ENCODE measurements at places on chromosomes 5 and 9. TPM values are rescaled to one million over a fixed set of nuclear protein-coding genes. Genes with fewer than 3 reads are reported as not detected.
A peak's percentile ranks its signal among the peaks of the same experiment; 100 is the strongest.

GRCh38 chr5:157245476-157245875 lies 20.4 kb upstream of the CYFIP2 start:
- DNase-seq: peak; percentile 56

GRCh38 chr9:111661150-111661801 lies at the start of gene GNG10:
TSS of gene GNG10 (plus strand) at chr9:111661605. CDS start at chr9:111661635, 30 bp downstream.
- DNase-seq: peak; percentile 84

GRCh38 chr5:175830586-175831300 lies 40.6 kb upstream of the CPLX2 start:
- DNase-seq: no peak

DNA sequence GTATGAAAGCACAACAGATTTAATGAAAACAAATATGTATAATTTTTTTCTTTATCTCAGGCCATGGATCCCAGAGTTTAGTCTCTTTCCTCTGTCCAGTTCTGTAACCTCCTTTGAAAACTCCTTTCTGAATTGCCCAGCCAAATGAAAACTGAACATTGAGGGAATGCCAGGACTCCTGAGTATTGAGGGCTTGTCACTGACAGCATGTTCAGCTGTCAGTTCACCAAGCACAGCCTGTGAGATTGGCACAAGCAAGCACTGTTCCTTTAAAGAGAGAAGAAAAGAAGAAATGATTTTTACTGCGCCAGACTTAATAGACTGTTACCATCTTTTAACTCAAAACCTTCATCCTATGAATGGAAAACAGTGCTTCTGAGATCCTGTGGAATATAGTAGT lies 27.3 kb downstream of the TTC1 start:
- DNase-seq: no peak

DNA sequence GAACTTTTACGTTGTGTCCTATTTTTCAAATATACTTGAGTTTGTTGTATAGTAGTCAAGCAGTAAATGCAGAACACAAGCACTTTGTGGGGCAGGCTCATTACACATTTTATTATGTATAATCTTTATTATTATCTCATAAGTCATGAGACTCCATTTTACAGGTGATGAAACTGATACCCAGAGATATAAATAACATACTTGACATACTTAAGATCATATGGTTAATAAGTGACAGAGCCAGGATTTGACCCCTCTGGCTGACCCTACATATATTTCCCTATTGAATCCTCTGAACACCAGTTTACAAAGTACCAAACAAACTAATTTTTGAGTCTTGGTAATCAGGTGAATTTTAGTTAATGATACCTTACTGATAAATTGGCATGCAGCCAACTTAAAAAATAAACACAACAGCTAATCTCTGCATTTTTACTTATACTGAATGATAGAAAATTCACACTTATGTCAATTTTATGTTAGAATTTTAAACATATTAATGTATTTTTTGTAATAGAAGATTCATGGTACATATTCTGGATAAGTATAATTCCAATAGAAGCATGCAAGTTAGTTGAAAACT lies 305.0 kb upstream of the MEF2C start:
- DNase-seq: no peak

GRCh38 chr5:5454391-5454790 lies 31.9 kb downstream of the ICE1 start:
- no peak for DNase-seq

DNA sequence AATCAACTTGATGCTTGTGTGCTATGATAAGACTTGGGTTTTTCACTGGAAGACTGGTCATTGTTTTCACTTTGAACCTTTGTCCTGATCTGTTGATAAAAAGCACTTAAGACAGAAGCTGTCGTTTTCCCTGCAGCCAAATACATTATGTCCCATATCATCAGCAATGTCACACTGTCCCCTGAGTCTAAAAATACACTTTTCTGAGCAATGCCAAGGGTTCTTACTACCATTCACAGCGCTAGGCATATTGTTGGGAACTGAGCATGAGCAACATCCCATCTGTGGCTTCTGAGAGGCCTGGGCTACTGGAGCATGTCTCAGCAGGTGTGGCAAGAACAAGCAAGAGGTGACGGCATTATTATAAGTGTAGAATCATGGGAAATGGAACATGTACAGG lies 81.8 kb downstream of the SEMA6A start:
- DNase-seq: no peak

GRCh38 chr5:148457183-148457620 lies 73.4 kb downstream of the FBXO38 start:
- DNase-seq: no peak

GRCh38 chr9:131253891-131254491 lies 22.3 kb downstream of the FAM78A start:
- no peak for DNase-seq

DNA sequence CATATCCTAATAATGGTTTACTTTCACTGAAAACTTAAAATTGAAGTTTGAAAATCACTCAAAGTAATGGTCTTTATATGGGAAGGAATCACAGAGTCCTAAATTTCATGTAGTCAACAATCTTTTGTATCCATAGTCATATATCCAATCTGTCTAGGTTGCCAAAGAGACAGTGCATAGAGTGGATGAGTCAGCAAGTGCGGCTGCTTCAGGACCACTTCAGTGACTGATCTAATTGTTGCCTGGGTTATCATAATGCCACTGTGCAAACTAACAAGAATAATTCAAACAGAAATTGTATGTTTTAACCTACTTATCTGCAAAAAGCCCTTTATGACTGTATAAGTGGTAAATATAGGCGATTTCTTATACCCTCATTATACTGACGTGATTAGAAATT lies 211.3 kb upstream of the PRR16 start:
- DNase-seq: peak; percentile 74

GRCh38 chr5:154447089-154447725 lies 1.4 kb downstream of the SAP30L start:
- no peak for DNase-seq

DNA sequence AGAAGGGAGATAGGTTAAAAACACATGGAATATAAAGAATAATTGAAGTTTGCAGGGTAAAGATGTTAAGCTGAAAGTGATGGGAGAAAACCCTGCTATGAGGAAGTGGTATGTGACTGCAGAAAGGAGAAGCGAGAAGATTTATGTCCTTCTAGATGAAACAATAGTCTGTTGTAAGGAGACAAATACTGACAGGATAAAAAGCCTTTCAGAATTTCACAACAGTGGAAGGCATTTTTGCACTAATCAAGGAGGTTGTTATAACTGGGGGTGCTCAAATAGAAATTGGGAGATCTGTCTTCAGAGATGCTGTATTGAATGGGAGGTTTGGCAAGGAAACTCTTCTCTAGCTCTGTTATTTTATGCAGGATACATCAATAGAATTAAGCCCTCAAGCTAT lies 69.6 kb downstream of the NMUR2 start:
- no peak for DNase-seq

DNA sequence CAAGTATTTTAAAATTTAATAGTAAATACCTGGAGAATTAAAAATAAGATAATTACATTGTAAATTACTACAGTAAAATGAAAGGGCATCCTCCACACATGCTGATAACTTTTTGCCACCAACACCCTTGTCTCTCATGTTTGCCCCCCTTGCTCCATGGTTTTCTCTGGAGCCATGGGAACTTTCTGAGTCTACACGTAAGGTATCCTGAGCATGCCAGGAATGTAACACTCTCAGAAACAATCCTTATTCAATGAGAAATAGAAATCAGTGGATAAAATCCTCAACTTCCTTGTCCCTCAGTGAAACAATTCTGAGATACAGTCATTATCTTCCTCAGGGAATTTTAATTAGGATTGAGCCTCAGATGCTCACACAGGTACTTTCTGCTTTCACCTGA lies 108.9 kb downstream of the IZUMO3 start:
- no peak for DNase-seq

DNA sequence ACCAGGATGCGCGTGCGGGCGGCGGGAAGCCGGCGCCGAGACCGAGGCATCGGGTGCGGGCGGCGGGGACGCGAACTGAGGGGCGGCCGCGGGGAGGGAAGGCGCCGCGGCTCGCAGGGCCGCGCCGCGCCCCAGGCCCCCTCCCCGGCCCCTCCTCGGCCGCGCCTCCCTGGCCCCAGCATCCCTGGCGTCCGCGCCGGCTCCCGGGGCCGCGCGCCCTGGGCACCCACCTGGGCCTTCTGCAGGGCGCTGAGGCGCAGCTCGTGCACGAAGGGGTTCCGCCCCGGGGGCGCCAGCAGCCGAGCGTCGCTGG lies 324 bp downstream of the LPCAT1 start:
- no peak for DNase-seq

DNA sequence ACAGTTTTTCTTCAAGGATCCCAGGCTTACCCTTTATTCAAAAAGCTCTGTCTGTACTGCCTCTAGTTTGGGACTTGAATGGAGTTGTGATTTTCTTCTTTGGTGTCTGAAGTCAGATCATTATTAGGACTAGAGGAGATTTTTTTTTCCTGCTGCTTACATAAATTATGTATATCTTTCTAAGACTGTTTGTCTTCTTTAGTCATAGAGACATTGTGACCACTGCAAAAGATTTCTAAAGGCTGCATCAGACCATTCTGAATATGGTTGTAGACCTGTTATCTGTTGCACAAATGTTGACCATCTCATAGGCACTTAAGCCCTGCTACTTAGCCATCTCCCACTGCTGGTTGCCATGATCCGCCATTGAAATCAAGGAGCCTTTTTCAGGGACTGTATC lies 238.5 kb upstream of the SMARCA2 start:
- no peak for DNase-seq

- no peak for DNase-seq
Measured at GRCh38 chr5:174307031-174307408, 261.5 kb downstream of the NSG2 start.

DNA sequence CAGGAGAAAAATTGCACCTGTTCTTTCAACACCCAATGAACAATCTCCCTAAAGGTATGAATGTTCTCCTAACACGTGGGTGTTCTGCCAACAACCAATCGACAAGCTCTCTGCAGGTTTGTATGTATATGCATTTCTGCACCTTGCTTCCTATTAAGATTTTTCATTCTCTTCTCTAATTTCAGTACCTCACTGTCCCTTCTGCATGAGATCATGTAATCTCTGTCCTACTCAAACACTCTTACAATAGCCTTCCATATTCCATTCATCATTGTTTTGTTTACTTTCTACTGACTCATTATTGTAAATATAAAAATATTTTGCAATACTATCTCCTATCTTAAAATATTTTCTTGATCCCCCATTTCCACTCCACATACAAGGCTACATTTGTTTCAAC lies 382.0 kb downstream of the CDH12 start:
- no peak for DNase-seq

GRCh38 chr9:71549023-71549422 lies 219.3 kb downstream of the CEMIP2 start:
- no peak for DNase-seq

GRCh38 chr9:121499427-121500164 lies at the start of gene GGTA1:
TSS of gene GGTA1 (minus strand) at chr9:121499844. CDS start at chr9:121467922, 31,922 bp downstream.
- peak; percentile 63 for DNase-seq

DNA sequence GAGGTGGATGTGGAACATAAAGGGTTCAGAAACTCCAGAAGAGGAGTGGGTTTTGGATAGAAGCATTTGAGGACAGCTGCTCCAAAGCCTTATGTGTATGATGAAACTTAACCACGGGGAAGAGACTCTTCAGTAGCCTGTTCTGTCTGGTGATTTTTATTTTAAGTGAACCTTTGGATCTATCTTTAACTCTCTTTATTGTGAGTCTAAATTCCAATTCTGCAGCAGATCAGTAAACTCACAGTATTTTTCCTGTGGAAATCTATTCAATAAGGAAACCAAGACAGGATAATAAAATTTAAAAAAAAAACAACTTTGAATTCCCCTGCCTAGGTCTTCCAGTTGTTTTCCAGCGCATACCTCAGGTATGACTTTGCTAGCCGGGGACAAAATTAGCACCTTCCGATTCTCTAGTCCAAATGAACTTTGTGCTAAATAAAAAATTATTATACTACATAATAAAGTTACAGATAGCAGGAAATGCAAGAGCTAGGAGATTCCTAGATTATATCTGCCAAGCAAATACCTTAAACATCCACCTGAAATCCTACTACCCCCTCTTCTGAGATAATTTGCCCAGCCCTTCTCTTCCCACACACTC lies 101.9 kb downstream of the NLN start:
- no peak for DNase-seq

- DNase-seq: no peak
Measured at GRCh38 chr9:136492978-136493522, 10.2 kb upstream of the SEC16A start.

GRCh38 chr5:50724262-50724661 lies 57.8 kb downstream of the PARP8 start:
- no peak for DNase-seq

GRCh38 chr5:175422058-175422457 lies 21.9 kb downstream of the DRD1 start:
- no peak for DNase-seq

DNA sequence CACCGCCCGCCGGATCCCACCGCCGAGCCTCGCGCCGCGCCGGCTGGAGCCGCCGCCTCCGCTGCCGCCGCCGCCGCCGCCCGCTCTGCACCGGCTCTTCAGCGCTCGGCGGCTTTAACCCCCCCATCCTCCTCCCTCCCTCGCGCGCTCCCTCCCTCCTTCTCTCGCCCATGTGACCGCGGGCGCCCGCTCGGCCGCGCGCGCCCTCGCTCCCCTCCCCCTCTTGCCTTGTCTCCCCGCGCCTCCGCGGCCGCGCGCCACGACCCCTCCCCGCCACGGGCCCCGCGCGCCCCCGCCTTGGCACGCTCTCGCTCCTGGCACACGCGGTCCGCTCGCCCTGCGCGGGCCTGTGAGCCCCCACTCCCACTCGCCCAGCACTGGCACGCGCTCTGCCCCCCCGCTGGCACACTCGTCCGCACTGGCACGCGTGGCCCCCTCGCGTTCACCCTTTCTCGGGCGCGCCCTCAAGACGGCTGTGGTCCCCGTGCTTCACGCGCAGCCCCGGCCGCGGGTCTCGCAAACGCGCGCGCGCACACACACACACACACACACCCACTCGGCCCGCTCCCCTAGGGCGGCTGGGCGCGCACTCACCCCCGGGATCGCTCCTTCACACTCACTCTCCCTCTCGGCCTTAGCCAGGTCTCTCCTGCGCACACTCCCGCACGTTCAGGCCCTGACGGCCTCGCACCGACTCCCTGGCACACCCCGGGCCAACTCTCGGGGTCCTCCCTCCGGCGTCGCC lies at the start of gene CNTFR:
Gene CNTFR, minus strand, starts transcription at position 89 of the 745 bp plus-strand sequence. CDS start 20,743 bp downstream, outside the sequence.
- peak; percentile 49 for DNase-seq

DNA sequence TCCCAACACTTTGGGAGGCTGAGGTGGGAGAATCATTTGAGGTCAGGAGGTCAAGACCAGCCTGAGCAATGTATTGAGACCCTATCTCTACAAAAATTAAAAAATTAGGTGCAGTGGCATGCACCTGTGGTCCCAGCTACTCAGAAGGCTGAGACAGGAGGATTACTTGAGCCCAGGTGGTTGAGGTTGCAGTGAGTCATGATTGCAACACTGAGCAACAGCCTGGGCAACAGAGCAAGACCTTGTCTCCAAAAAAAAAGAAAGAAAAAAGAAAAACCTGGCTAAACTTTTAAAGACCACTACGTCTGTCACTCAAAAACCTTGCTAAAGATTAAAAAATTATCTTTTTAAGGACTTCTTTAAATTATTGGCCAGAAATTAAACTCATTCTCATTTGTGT lies 59.8 kb upstream of the ABCA1 start:
- no peak for DNase-seq

The MEIKIN gene
- total RNA-seq: not detected

The HMCN2 gene
- not detected for total RNA-seq

The GPR150 gene
- 0.29 TPM for total RNA-seq

The GNA14 gene
- total RNA-seq: 0.23 TPM

The IGFBPL1 gene
- 28.8 TPM for total RNA-seq

The SELENOP gene
- not detected for total RNA-seq

The UAP1L1 gene
- total RNA-seq: 12.4 TPM

The NDUFS4 gene
- 218 TPM for total RNA-seq

The NME5 gene
- total RNA-seq: 0.29 TPM

The FOXD4L6 gene
- not detected for total RNA-seq

The EGFLAM gene
- 7.4 TPM for total RNA-seq

The HAUS6 gene
- total RNA-seq: 22.8 TPM

The RFX3 gene
- total RNA-seq: 0.74 TPM

The PRRT1B gene
- total RNA-seq: not detected

All from Daoy (cell line).